Activated gamma-delta T cell (primary cell): ENCODE measurements at places on chromosomes 1 and 21.

DNA sequence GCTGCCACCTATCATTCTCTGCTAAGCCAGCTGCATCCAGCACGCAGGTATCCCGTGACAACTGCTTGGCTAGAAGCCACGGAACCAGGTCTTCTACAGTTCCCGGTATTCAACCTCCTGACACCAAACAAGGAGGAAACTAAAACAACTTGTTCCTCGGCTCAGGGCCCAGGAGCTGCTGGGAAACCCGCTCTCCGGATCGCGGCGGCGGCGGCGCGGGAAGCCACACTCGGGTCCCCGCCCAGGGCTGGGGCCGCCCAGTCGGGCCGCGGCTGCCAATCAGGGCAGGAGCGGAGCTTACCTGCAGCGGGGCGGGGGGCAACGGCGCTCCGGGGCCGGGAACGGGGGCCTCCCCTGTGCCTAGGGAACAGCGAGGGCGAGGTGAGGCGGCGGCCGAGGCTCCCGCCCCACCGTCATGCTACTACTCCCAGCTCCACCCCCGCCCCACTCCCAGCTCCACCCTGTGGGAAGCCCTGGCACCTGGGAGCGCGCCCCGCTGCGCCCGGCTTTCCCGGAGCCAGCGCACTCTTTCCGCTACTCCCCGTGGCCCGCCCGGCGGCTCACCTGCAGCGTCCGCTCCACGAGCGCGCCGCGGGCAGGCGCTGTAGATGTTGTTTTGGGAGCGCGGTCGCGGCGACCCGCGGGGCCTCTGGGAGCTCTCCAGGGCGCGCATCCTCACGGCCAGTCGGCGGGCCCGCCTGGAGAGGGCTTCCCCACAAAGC lies 12.1 kb downstream of the IL24 start:
- DNase-seq, result no peak

DNA sequence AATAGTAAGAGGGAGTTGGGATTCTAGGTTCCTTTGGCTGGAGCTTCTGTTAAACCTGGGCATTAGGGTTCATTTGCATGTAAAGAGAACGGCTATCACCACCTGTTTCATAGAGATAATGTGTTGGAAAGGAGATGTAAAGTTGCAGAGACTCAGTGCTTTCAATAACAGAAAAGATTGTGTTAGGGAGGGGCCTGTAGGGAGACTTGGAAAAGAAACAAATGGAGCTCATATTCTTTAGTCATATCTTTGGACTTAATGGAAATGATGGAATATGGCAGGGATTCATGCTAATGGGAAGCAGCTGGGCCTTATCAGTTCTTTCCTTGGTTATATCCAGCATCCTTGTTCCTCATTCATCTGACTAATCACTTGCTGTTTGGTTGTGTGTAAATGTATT lies 144.9 kb downstream of the CD247 start:
- DNase-seq, result no peak

GRCh38 chr1:169682071-169682470 lies 29.3 kb downstream of the SELL start:
- no peak for DNase-seq

DNA sequence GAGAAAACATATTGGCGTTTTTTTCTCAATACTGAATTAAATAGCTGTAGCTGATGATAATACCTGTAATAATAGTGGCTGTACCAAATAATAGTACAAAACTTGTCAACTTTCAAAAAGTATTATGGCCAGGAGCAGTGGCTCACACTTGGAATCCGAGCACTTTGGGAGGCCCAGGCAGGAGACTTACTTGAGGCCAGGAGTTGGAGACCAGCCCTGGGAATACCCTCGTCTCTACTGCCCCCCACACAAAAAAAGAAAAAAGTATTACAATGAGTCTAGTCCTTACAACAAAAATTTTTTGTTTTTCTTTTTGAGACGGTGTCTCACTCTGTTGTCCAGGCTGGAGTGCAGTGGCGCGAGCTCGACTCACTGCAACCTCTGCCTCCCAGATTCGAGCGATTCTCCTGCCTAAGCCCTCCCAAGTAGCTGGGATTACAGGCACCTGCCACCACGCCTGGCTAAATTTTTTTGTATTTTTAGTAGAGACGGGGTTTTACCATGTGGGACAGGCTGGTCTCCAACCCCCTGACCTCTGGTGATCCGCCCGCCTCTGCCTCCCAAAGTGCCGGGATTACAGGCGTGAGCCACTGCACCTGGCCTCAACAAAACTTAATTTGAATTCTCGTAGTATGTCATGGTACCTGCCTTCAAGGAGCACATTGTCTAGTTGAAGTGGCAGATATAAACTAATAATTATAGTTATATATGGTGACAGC lies 1.4 kb downstream of the RBBP4 start:
- DNase-seq, result no peak

DNA sequence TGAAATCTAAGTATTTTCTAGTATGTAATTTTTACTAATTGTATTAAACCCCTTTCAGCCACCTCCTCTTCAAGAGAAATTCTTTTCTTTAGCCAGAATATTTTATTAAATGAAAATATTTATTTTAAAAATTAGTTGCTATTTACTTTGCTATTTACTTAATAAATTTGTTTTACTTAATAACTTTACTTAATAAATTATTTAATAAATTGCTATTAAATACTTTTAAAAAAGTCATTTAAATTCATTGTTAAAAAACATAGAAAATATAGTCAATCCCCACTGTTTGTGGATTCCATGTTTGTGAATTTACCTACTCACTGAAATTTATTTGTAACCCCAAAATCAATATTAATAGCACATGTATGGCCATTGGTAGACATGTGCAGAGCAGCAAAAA lies 105.6 kb downstream of the ATP1B1 start:
- no peak for DNase-seq

DNA sequence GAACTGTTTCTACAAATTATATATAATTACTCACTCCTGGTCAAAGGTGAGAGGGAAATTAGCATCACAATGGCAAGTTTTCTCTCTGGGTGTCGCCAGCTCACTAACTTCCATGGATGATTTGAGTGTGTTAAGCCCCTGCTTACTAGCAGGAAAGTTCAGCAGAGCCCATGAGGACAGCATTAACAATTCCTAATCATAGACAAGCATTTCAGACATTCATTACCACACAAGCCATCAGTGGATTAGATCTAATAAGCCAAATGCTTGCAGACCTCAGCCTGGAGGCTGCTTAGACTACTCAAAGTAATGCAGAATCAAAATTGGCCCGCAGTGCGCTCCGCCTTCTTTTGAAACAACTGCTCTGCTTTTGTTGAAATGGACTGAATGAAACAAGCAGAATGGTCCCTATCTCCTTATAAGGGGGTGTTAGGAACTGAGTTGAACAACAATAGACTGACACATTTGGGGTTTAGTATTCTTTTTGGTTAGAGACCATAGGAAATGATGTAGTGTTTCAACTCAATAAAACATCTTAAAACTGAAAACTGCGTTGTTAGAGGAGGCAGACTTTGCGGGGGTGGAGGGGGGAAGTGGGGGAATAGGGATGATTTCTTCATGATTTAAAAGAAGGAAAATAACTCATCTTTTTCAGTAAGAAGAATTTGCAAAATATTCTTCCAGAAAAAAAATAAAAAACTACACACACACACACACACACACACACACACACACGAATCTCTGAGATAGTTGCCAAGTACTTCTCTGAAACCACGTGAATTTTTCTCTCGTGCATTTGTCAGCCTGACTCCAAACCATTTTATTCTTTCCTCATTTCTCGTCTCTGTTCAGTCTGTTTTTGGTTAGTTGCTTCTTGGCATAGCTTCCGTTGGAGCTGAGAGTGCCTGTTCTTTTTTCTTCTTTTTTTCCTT lies 54.6 kb downstream of the GORAB start:
- DNase-seq, result no peak

- DNase-seq, result no peak
Observed at GRCh38 chr21:45551316-45551715, 9.1 kb upstream of the SLC19A1 start.

DNA sequence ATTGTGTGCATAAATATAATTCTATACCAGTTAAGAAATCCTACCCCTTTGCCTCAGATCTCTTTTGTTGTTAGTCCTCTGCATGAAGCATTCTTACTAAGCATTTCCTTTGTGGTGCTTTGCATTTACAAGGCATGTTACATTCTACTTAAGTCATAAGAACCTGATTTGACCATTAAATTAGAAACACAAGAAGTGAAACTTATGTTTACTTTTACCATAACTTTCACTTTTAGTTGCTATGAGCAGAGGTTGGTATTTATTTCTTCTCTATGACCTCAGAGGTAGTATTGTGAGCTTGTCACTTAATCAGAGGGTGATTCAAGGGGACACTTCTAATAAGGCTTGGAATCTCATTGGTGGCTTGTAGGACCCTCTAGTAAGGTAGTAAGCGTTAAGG lies 9.0 kb downstream of the FAM20B start:
- no peak for DNase-seq

DNA sequence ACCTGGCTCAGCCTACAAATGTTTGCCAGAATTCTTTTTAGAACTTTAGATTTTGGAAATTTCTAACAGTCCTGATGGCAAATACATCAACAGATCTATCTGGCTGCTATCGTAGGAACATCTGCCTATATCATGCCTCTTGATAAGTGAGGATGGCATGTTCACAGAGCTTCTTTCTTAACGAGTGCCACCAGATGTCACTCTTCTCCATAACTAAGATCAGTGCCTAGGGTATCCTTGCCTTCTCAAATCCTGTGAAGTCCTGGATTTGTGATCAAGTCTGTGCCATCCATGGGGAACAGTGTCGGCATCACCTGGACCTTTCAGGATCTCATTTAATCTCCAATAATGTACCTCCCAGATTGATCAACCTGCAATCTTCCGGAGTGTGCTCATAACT lies 36.5 kb upstream of the CD5L start:
- DNase-seq, result no peak

GRCh38 chr1:207670192-207670591 lies 25.3 kb downstream of the CR1L start:
- DNase-seq, result no peak

DNA sequence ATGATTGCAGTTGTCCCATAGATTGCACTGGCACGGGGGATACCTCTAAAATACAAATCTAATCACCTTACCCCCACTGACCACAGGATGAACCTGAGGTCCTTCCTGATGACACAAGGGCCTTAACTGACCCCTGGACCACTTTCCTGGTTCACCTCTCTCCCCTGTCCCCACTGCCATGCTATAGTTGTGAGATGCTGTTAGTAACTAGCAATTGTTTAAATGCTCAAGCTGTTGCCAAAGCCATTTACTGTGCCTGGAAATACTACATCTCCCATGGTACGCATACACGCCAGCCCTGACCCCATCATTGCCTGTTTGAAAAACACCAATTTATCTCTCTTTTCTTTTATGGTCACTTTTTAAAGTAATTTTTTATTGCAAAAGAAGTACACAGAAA lies 29.1 kb upstream of the RGS8 start:
- no peak for DNase-seq

DNA sequence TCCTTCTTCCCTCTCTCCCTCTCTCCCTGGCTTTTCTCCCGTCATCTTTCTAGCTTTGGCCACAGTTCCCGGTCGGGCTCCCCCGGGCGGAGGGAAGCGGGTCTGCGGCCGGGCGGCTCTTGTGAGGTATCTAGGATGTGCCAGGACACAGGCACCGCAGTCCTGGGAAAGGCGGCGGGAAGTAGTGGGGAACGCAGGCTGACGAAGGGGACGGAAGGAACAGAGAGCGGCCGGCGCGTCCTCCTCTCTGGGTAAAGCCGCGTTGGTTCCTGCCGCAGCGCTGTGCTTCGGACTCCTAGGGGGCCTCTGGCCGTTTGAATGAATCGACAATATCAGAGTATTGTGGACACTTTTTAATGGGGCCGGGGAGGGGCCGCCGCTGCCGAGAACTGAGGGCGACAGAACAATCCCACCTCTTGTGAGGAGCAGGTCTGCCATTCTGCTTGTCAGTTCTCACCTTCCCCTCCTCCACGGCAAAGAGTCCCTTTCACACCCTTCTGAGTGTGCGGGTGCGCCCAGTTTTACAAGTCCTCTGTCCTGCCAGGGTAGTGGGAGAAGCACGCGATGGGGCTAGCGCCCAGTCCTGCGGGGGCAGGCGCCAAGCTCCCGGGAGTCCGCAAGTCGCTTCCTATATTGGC lies 1.2 kb upstream of the LHX9 start:
- no peak for DNase-seq

- no peak for DNase-seq
Observed at GRCh38 chr1:180312926-180313325, 82.9 kb downstream of the LHX4 start.

- no peak for DNase-seq
Observed at GRCh38 chr1:101262630-101263348, 26.0 kb downstream of the S1PR1 start.

- DNase-seq, result no peak
Observed at GRCh38 chr1:84156210-84156621, 12.1 kb downstream of the PRKACB start.

DNA sequence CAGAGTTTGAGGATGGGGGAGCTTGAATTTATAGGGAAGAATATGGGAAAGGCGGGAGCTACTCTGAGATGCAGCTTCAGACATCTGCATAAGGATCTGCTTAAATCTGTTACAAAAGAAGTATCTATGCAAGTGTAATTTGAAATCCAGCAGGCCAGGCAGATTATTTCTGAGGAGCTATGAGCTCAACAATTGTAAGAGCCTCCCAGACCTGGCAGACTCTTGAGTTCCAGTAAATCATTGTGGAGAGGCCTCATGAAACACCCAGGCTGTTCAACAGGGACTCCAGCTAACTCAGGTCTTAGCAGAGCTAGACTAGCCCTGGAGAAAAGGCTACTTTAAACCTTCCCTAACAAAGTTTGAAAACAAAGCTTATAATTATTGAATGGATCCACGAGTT lies 647.5 kb upstream of the CHRM3 start:
- no peak for DNase-seq

DNA sequence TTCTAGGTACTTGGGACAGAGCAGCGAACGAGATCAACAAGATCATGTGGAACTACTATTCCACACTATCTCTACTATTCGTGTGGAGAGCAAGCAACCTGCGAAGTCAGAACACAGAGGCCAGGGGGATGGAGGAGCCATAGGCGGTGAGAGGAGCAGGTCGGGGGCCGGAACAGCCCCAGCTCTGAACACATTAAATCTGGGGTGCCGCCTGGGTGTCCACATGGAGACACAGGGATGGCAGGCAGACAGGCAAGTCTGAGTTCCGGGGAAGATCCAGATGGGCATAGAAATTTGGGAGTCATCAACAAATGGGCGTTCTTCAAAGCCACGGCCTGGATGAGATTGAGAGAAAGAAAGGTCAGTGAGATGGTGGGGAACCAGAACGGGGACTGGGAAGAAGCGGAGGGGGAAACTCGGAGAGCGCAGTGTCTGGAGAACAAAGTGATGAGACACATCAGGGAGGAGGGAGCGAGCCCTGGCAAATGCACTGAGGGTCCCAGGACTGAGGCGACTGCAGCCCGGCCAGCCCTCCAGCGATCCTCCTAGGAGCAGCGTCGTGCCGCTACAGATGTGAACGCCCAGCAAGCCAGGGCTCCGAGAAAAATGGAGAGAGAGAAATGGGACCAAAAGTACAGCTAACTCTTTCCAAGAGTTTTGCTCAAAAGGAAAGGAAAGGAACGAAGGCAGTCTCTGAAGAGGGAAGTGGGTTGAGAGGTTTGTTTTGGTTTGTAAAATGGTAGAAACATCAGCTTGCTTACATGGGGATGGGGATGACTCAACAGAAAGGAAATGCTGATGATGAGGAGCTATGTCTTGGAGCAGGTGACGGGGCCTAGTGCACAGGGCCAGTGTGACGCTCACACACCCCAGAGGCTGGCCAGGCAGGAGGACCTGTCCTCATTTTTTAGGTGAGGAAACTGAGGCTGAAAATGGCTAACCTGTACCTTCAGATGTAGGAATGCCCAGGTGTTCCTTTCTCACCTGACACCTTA lies 84.5 kb downstream of the GLIS1 start:
- DNase-seq, result no peak

- DNase-seq, result no peak
Observed at GRCh38 chr1:47761201-47761930, 235.8 kb downstream of the TRABD2B start.

GRCh38 chr1:6416295-6416656 lies 3.4 kb downstream of the HES2 start:
- DNase-seq, result no peak
